Cerebellar nuclear complex (tissue), 1 donor: ENCODE measurements at places on chromosomes 13 and 19.

- DNase-seq = no peak
These were observed 29.6 kb downstream of the CAPS start for GRCh38 chr19:5943623-5944022.

GRCh38 chr13:48585456-48585840, 52.6 kb upstream of the RCBTB2 start:
- DNase-seq = no peak

DNA sequence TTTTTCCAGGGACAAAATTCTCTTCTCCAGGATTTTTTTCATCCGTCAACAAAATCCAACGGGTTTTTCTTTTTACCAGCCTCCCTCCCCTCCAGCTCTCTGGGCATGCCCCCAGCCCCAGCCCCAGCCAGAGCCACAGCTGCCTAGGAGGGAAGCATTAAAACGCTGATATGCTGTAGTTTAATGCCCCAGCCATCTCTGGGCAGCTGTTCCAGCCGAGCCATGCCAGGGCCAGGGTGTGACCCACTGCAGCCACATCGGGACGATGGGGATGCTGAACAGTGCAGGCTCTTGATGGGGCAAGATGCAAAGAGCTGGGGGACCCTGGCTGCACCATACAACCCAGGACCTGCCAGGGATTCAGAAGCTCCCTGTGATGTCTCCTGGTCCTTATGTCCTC, 32.1 kb downstream of the TSHZ3 start:
- DNase-seq = no peak

GRCh38 chr19:1106841-1107660, 3.3 kb downstream of the GPX4 start:
- no peak for DNase-seq

DNA sequence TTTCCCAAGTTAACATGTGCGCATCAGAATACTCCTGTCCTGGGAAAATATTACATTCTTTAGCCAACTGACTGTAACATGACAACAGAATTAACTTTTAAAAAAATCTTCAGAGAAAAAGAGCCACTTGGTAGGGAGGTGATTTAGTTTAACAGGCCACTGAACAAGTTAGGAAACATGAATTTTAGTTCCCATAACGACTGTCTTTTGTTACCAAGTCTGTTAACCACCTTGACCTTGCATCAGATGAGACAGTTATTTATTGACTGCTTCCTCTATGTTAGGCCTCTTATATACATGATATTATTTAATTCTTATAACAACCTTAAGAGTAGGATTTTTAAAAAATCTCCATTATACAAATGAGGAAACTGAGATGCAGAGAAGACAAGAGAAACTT, 268.6 kb downstream of the NDFIP2 start:
- no peak for DNase-seq

DNA sequence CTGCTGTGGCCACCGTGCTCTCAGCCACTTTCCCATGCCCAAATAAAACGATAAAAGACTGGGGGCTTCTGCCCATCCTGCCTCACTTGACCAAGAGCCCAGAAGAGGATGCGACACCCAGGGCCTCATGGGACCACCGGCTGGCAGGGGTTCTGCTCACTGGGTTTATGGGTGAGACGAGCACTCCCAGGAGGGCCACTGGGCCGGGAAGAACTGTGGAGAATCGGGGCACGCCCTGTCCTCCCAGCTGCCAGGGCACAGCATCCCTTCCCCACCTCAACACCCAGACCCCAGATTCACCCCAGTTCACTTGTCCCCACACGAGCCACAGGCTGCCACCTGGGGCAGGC, 4.7 kb upstream of the F10 start:
- DNase-seq = no peak

DNA sequence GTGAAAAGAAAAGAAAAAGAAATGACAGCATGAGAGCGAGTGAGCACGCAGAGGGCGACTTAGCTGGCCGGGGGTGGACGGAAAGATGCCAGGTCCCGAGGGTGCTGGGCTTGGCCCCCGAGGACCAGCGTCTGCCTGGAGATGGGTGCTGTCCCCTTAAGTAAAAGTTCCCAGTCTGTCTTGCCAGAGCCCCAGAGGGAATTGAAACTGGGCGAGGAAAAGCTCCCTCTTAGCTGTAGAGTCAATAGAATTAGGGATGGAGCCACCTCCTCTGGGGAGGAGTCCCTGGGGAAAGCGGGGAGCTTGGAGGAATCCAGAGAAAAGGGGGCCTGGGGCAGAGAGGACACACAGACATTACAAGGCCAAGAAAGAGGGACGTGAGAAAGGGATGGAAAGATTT, 13.3 kb downstream of the BCAM start:
- no peak for DNase-seq

DNA sequence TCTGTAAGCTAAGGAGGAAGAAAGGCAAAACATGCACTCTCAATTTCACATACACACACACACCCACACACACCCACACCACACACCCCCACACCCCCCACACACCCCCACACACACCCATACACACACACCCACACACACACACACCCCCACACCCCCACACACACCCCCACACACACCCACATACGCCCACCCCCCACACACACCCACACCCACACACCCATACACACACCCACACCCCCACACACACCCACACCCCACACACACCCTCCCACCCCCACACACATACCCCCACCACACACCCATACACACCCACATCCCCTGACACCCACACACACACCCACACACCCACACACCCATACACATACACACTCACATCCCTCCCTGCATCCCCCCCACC, 276.1 kb downstream of the ABCC4 start:
- DNase-seq = no peak

DNA sequence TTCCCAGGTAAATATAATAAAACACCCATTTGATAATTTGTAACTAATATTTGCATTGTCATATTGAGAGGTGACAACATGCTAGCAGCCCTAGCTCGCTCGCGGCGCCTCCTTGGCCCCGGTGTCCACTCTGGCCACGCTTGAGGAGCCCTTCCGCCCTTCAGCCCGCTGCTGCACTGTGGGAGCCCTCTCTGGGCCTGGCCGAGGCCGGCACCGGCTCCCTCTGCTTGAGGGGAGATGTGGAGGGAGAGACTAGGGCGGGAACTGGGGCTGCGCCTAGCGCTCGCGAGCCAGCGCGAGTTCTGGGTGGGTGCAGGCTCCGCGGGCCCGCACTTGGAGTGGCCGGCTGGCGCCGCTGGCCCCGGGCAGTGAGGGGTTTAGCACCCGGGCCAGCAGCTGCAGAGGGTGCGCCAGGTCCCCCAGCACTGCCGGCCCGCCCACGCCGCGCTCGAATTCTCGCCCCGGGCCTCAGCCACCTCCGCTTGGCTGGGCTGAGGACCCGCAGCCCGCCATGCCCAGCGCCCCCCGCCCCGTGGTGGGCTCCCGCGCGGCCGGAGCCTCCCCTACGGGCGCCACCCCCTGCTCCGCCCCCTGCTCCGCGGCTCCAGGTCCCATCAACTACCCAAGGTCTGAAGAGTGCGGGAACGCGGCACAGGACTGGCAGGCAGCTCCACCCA, 594.4 kb downstream of the SLITRK6 start:
- no peak for DNase-seq

DNA sequence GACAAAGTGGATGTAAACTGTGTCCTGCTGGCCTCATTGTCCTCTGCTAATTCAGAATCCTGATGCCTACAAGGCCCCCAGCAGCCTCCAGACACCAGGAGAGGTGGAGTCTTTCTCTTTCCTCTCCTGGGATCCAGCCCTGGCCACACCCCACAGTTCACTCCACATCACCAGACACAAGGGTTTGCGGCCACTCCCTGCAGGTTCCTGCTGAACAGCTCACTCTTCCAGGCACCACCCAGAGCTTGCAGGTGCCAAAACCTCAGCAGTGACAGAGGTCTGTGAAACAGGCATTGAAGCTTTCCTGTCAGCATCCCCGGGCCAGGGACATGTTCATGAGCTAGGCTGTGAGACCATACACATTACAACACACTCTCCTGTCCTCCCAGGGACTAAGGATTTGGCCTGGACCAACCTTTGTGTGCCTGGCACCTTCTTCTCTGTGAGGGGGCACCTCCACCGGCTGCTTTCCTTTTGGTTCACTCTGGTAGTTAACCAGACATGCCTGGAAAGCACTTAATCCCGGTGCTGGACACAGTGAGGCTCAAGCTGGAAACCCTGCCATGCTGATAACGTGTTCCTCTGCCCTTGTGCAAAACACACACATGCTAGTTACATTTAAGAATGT, 11.1 kb upstream of the ATP12A start:
- DNase-seq = no peak

- DNase-seq = peak; percentile 41
These were observed at the start of gene ZNF418 for GRCh38 chr19:57934820-57935665. Gene ZNF418, minus strand, starts transcription at chr19:57935402. Its CDS starts 1,580 bp downstream, at chr19:57933822.

- no peak for DNase-seq
These were observed 92.9 kb downstream of the GNG7 start for GRCh38 chr19:2609389-2610116.

DNA sequence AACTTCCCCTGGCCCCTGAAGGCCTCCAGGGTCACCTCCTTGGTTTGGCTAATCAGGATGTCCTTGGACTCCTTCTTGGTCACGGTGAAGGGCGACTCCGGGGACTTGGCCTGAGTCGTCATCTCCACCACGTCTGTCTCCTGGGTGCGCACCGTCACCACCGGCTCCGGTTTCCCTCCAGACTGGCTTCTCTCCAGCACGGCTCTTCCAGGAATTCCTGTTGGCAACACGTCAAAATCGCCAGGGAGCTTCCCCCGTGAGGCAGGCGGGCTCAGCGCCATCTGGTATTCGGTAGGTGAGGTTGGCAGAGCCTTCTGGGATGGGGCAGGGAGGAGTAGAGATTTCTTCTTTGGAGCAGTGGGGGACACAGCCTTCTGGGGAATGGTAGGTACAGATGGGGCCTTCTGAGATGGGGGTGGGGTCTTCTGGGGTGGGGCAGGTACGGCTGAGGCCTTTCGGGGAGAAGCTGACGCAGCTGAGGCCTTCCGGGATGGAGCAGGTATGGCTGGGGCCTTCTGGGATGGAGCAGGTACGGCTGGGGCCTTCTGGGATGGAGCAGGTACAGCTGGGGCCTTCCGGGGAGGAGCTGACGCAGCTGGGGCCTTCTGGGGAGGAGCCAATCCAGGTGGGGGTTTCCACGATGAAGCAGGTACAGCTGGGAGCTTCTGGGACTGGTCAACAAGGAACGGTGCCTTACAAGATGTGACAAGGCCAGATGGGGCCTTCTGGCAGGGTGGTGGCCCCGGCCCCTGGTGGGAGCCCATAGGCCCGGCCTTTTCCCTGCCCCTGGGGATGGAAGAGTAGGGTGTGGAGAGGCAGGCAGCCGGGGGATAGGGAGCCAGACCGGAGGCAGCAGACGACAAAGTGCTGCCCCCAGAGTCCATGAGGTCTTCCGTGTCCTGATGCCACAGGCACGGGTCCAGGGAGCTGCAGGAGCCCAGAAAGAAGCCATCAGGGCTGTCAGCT, 3.8 kb downstream of the GARIN5B start:
- DNase-seq = no peak

DNA sequence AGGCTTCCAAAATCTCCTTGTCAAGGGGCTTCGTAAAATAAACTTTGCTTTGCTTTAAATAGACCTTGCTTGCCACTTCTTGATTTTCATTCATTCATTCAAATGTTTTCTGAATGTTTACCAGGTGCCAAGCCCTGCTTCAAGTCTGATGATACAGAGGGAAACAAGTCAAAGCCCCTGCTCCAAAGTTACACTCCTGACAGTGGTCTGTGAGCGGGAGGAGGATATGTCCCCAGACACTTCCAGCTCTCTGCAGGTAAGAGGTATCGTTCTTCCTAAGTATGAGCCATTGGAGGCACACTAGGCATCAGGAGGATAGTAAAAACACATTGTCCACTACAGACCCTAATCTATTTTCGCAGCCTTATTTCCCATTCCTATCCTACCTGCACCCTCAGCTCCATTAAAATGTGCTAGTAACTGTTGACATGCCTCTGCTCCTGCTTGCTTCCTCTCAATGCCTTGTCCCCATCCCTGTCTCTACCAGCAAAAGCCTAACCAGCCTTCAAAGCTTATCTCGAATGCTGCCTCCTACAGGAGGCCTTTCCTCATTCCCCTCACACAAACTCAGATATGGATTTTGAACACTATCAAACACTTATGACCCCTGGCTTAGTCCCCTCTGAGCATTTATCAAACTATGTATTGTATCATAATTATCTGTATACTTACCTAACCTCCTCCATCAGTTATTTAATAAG, 6.2 kb upstream of the WBP4 start:
- no peak for DNase-seq

DNA sequence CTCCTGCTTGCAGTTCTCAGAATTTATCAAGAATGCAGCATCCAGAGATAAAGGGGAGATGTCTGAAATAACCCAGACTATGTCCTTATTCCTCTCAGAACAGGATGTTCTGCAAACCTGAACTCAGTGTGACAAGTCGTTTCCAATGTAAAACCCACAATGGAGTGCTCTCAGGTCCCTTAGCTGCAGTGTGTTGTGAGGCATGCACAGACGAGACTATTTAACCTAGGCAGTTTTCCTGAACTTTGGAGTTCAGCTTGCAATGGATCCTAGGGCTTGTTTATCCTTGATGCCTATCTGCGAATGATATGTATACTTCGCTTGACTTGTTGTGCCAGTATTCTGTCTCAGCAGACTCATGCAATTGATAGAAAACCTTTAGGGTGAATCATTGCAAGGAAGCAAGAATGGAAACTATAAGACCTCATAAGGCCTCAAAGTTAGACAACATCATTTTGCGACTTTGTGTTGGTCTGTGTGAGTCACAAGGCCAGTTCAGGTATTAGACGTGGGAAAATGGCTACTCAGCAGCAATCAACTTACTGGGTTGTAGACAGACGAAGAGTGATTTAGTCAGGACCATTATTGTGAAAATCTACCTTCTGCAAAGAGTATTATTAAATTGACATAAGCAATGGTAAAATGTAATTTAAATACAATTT, 2439.9 kb upstream of the PCDH20 start:
- no peak for DNase-seq

- no peak for DNase-seq
These were observed 17.3 kb upstream of the FCGBP start for GRCh38 chr19:39951686-39952085.

DNA sequence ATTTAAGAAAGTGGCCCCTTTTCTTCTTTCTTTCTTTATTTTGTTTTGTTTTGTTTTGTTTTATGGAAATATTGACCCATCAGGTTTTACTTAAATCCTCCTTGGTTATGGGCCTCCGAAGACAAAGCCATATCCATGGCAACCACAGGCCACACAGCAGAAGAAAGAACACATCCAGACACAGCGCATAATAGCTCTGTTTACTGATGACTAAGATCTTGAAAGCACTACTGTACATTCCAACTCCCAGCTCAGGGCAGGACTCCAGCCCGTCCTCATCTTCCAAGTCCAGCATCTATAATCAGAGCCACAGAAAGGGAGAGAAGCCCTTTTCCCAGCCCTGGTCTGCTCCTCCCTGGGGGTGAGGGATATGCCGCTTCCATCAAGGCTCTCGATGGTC, 84.3 kb downstream of the NUFIP1 start:
- no peak for DNase-seq

DNA sequence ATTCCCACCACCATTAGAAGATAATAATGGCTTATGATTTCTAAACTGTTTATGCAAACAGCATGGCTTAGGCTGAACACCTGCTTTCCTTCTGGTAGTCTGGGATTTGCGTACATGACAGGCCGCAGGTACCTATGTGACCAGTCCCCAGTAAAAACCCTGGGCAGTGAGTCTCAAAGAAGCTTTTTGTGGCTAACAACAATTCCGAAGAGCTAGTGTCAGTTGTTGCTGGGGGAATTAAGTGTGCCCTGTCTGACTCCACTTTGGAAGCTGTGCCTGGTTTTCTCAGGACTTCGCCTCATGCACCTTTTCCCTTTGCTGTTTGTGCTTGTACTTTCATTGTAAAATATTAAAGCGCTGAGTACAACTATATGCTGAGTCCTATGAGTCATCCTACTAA, 250.2 kb upstream of the MIR17HG start:
- no peak for DNase-seq
